Sigmoid colon (tissue), 7 donors: ENCODE measurements at places on chromosomes 5 and 9. TPM values are rescaled to one million over a fixed set of nuclear protein-coding genes. Genes with fewer than 3 reads are reported as not detected.

DNA sequence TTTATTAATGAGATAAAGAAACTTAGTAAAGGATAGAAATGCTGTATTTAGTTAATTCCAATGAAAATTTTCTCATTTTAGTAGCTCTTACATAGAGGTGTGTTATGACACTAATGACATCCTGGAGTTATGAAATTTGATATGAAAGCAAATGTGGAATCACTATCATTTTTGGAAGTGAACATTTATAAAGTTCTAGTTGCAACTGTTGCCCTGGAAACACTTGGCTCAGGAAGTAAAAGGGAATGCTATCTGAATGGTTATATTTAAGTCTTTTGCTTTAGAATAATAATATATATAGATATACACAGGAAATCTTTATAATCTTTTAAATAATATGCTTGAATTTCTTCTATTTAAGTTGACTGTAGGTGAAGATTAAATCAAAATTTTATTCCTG lies 16.7 kb downstream of the ADAMTS19 start:
- DNase-seq = no peak

The BRINP1 gene
- total RNA-seq = 0.71 TPM

- no peak for DNase-seq
Measured at GRCh38 chr5:158538506-158539074, 561.1 kb downstream of the EBF1 start.

DNA sequence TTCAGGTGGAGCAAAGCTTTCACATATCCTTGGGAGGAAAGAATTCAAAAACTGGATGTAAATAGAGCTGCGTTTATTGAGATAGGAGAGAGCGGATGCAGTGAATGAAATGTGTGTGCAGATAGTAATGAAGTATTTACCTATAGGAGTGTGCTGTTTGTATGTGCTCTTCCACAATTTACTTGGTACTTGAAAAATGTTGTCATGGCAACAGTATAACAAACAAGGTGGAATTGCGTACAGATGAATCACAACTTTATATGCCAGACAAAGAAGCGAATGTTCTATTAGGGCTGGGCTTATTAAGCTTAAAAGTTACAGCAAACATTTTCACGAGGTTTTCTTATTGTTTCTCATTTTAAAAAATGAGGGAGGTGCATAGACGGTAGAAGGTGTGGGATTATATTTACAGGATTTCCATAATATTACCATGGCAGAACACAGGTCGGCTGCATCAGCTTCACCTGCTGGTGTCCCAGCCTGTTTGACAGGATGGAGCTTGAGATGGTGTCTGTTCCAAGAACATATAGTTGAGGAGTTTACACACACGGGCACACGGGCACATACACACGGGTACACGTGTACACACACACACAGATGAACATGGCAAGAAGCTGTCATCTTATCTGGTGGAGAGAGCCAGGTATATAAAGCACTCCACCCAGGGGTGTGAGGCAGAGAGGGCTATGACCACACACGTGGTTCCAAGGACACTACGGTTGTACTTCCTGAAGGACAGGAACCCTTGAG lies 155.7 kb downstream of the RMI1 start:
- no peak for DNase-seq

The PCDHB10 gene
- total RNA-seq = 3.9 TPM

- no peak for DNase-seq
Measured at GRCh38 chr5:150082374-150082773, 4.0 kb downstream of the CSF1R start.

GRCh38 chr5:2715856-2716255 lies 35.6 kb downstream of the IRX2 start:
- DNase-seq = peak; percentile 19

The FOXD4 gene
- 1.1 TPM for total RNA-seq

The PLAC8L1 gene
- 0.82 TPM for total RNA-seq

- no peak for DNase-seq
Measured at GRCh38 chr5:121719255-121719654, 132.4 kb upstream of the FTMT start.

GRCh38 chr5:54514291-54514690 lies 3.3 kb upstream of the SNX18 start:
- DNase-seq = no peak

The MARCOL gene
- 1.8 TPM for total RNA-seq

DNA sequence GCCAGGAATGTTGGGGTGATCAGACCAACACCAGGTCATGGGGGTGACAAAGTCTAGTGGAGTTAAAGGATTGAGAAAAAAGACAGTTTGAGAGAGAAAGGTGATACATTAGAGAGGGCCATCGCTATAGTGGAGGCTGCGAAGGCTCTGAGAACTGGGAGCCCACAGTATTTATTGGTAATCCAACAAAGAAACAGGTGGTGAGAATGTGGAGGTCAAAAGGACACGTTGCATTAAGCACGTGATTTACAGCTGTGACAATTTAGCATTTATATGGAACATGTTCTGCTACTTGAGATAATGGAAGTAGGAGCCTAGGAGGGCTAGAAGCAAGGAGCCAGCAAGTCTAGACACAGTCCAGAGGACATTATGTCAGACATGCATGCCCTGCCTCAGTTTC lies 2086.5 kb upstream of the C9orf72 start:
- DNase-seq = no peak

- no peak for DNase-seq
Measured at GRCh38 chr9:103811462-103811861, 282.6 kb upstream of the SMC2 start.

- DNase-seq = no peak
Measured at GRCh38 chr9:137638680-137639079, 19.9 kb downstream of the EHMT1 start.

DNA sequence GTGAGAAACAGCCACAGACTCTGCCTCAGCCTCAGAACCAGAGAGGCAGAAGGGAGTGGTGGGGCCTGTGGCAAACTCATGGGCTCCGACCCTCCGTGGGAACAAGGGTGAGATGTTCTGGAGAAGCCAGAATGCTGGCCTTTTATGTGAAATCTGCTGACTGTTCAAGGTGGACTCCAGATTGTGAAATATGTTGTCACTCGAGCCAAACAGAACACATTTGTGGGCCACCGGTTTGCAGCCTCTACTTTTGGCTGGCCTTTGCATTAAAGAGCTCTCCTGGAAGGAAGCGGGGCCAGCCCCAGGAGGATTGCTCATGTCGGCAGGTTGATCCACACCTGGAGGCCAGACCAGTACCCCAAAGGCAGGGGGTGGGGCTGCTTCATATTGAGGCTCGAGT lies 62.4 kb downstream of the ERGIC1 start:
- DNase-seq = peak; percentile 77

The ARL14EPL gene
- total RNA-seq = not detected

The CTNND2 gene
- total RNA-seq = 0.36 TPM

GRCh38 chr5:10885026-10885425 lies 124.0 kb upstream of the DAP start:
- DNase-seq = no peak

The ADAMTSL1 gene
- 9.3 TPM for total RNA-seq

The TAF11L10 gene
- not detected for total RNA-seq

- DNase-seq = no peak
Measured at GRCh38 chr9:83617299-83617698, 5.6 kb upstream of the IDNK start.

DNA sequence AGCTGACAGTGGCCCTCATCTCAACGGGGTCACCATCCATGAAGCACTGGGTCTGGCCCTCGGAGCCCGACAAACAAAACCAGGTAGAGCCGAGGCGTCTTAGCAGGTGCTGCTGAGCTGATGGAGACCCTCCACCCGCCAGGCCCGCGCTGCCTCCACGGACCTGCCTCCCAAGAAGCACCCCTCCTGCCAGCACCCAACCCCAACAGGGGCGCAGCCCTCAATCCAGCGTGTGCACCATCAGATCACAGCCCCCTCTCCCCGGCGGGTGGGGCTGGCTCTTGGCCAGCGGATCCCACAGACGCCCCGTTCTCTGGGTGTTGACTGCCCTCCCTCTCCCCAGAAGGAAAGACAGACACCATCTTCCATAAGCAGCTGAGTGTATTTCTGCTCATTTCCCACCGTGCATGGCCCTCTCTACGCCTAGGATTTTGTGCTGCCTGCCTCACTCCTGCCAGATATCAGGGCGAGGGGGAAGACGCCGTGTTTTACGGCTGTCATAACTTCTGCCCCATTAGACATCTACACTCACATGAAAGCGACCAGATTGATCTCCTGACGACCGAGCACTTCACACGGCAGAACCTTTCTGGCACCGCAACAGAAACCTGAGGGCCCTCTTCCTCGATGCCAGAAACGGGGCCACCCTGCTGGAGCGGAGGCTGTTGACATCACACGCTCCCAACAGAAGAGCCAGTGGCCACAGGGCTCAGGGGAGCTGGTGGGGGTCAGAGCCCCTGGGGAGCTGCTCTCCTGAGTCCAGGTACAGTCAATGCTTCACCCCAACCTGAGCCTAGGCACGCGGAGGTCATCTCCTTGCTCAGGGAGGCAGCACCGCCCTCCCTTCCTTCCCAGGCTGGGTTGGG lies 12.4 kb downstream of the NACC2 start:
- DNase-seq = peak; percentile 72

The KIF3A gene
- 15.8 TPM for total RNA-seq

The OR13D1 gene
- not detected for total RNA-seq

DNA sequence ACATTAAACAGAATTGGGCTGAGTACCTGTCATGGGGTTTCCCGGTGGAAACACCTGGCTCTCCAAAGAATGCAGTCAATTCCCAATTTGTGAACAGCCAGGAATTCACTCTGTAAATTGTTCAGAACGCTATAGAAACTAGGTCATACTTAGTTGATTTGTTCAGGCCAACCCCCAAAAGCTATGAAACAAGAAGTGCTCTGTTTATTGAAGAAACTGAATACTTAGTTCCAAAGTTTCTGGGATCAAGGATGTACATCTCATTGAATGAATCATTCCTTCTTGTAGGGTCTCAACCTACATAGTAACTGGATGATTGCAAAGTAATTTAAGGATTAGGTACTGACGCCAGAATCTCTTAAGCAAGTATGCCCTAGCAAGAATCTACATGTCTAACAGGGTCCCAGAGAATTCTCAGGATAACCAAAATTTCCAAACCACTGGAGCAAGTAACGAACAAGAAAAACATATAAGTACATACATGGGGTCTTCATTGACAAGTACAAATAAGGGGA lies 659 bp upstream of the TUSC1 start:
- no peak for DNase-seq

DNA sequence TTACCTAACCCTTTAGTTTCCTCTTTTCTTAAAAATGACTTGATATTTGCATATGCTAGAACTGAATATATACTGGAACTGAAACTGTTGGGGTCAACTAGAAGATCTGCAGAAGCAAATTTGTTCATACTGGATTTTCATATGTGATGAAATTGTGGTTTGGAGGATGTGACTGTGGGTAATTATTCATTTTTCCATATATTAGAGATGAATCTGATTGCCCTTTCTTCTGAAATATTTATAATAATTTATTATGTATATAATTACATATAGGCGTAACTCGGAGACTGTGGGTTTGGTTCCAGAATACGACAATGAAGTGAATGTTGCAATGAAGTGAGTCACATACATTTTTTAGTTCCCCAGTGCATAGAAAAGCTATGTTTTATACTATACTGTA lies 149.1 kb downstream of the ATP10B start:
- no peak for DNase-seq

The ODF2 gene
- 14.0 TPM for total RNA-seq

The CAMLG gene
- total RNA-seq = 65.6 TPM

- DNase-seq = peak; percentile 88
Measured at GRCh38 chr5:98927989-98928872, 576 bp downstream of the CHD1 start.

DNA sequence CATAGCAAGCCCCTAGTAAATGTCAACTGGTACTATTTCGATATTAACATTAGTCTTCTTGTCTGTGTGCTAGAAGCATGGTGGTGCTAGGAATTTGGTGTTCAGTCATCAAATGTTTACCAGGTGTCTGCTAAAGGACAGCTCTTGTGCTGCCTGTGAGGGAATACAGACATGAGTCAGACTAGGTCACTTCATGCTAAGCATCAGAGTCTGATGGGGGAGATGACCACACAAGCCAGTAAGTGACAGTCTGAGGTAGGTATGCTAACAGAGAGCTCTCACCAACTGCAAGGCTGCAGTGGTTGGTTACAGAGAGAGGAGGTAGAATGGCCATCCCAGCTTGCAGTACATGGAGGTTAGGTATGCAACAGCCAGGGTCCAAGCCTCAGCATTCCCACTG lies 320.9 kb downstream of the CDK5RAP2 start:
- DNase-seq = no peak

GRCh38 chr9:113600023-113600823 lies 136.7 kb downstream of the RGS3 start:
- DNase-seq = no peak

- peak; percentile 12 for DNase-seq
Measured at GRCh38 chr5:154830219-154830595, 20.2 kb downstream of the FAXDC2 start.

The C9 gene
- total RNA-seq = not detected

The HTR1A gene
- not detected for total RNA-seq

The SMIM23 gene
- total RNA-seq = not detected

The UQCRQ gene
- 165 TPM for total RNA-seq

The HMGCR gene
- total RNA-seq = 10.5 TPM

DNA sequence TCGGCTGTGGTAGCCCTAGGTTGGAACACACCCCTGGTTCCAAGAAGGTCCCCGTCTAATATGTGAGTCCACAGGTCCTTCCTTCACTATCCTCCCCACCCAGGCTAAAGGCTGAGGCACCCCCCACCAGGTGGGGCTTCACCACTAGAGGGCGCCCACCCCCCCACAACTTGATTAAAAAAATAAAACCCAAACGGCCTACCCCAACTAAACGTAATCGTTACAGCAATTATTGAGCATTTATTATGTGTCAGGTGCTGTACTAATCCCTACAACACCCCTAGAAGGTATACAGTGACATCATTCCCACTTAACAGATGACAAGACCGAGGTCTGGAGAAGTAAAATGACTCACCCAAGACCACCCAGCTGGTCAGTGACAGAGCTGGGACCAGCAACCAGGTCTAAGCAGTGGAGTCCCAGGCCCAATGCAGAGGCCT lies 65.0 kb downstream of the FGF18 start:
- no peak for DNase-seq

The SCAMP1 gene
- total RNA-seq = 31.0 TPM

DNA sequence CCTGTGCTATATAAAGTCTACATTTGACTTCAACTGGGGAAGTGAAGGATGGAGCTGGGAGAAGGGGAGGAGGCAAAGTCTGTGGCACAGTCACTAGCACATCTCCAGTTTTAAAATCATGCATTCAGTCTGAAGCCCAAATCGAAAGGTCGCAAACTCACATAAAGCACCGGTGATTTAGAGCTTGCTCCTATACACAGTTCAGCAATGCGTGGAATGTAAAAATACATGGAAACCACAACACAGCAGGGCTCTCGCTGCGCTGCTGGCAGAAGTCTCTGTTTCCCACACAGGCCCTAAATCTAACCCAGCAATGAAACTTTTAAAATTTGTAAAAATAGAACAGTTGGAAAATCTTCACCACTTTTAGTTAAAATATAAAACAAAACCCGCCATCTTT lies 68.2 kb downstream of the EBF1 start:
- DNase-seq = no peak

DNA sequence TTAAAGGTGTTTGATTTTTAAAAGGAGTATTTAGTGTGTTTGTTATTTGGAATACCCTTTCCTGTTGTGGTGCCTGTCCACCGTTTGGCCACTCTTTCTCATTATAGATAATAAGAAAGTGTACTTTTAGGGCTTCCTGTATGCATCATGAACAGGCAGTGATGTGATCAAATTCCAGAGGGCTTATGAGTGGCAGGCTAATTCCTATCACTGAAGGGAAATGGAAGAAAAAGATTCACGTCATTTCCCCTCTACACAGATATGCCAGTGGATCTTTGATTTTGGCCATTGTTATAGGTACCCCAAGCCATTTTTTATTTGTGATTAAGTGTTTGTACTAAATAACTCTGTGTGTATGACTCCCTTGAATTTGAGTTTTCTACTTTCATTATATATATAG lies 37.1 kb downstream of the RPS6 start:
- no peak for DNase-seq
